Stimulated activated CD4-positive, alpha-beta T cell treated with anti-CD3 and anti-CD28 coated beads, Interleukin-2, amount 100 ng/mL, for 48 hours (primary cell): ENCODE measurements at places on chromosomes 4 and X.

DNA sequence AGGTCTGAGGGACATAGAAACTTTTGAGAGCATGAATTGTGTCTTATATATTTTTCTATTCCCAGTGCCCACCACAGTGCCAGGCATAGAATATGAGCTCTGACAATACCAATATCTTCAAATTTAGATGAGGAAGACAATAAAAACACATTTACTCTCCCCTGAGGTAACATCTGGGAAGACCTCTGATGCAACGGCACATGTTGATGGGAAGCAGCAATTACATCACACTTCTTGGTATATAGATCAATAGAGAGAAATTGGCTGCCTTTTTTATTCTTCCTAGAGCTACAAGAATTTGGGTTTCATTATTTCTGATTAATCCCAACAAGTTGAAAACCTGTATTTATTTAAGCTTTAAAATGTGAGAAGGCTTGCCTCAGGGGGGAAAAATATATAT is 67.4 kb upstream of the SMAD1 start:
- no peak for DNase-seq

GRCh38 chr4:25654971-25655963 is at the start of gene SLC34A2:
Gene SLC34A2, plus strand, starts transcription at chr4:25655851. Its CDS starts 6,650 bp downstream, at chr4:25662501.
- DNase-seq = no peak

- no peak for DNase-seq
Measured at GRCh38 chr4:120059036-120059435, 7.6 kb downstream of the MAD2L1 start.

GRCh38 chrX:73903941-73904340 is 340.9 kb downstream of the CHIC1 start:
- DNase-seq = no peak

- DNase-seq = no peak
Measured at GRCh38 chr4:2048831-2049230, 10.3 kb upstream of the NAT8L start.

GRCh38 chr4:16582036-16582435 is 316.4 kb downstream of the LDB2 start:
- no peak for DNase-seq

DNA sequence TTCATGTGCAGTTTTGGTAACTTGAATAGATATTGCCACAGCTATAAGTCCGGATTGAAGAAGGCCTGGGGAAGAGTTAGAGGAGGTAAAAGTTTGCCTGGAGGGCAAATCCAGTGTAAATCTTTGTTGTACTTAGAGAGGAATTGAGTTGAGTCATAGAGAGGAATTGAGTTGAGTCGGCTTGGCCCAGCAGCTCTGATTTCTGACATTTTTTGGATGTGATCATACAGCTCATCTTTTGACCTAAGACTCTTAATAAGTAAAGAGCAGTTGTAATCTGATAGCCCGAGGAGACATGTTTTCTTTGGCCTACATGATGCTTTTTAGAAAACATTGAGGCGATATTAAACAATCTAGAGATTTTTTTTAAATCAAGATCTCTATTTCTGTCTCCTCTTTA is 3.9 kb downstream of the KIT start:
- no peak for DNase-seq

GRCh38 chr4:101242441-101242840 is 104.9 kb downstream of the PPP3CA start:
- DNase-seq = no peak

DNA sequence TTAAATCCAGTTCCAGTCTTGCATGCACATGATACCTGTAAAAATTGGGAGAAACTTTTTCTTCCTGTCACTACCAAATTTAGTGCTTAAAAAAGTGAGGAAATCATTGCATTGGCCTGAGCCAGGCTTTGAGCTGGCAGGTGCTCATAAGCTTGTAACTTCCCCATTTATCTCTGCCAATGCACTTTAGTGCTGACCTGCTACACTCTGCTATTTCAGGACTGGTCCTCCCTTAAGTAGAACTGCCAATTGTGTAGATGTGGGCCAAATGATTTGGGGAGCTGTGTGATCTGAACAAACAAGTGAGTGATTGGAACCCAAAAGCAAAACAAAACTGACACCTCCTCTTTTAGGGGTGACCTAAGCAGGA is 51.8 kb downstream of the ZNF827 start:
- DNase-seq = no peak

DNA sequence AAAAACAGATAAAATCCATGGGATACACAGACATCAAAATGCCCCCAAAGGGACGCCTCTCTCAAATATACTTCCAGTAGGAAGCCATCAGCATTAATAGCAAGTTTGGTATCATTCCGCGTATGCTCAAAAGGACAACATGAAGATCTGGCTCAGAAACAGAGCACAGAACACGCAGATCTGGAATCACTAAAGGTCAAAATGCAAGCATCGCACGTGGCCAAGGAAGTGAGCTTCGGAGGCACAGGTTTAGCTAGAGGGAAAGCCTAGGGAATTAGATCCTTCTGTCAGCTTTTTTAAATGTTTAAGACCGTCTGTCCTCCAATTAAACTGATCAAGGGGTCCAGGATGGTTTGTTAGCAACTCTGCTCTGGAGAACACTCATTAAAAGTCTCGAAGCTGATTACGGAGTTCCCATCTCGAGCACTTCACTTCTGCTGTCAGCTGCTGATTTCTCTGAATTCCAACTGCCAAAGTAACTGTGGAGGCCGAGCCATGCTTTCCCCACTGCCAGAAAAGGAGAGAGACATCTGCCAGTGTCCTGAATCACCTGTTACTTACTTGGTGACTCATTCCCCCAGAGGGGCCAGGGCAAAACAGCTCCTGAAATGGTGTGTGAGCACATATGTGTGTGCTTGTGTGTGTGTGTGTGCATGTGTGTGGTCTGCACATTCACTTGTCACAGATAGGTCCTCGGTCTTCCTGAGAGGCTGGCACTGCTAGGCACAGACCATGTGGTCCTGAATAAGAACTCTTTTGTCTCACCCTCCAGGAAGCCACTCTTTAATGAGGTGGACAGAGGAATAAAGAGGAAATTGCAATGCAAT is 177.7 kb upstream of the PPARGC1A start:
- DNase-seq = no peak

DNA sequence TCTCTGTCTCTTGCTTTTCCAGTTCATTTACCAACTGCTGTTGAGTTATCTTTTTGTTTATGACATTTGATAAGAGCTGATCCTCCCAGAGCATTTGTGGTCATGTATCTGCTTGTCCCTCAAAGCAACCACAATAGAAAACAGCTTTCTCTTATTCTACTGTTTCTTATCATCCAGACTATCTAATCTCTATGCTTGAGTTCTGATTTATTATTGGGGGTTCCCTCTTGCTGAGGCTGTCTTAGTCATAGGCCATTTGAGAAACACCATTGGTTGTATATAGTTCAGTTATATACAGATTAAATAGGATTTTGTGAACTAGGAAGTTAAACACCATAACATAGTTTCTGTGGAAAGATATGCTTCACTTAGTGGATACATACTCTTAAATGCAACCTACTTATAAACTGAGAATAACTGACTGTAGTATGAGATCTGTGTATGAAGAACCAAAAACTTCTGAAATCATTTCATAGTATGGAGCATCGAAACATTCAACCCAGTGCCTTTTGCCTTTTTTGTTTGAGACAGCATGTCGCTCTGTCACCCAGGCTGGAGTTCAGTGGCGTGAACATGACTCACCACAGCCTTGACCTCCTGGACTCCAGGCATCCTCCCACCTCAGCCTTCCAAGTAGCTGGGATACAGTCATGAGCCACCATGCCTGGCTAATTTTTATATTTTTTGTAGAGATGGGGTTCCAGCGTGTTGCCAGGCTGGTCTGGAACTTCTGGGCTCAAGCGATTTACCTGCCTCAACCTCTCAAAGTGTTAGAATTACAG is 75.8 kb downstream of the STIM2 start:
- DNase-seq = no peak

DNA sequence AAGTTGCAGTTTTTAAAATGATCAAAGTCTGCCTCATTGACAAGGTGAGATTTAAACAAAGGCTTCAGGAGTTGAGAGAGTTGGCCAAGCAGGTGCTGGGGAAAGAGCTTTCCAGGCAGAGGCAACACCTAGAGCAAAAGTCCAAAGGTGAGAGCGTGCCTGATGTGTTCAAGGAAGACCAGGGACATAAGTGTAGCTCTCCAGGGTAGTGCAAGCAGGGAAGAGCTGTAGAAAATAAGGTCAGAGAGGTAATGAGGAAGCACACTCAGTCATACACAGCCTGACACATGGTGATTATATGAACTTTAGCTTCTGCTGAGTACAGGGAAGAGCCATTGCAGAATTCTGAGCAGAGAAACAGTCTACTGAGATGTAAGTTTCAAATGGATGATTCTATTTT is 265.0 kb upstream of the NWD2 start:
- no peak for DNase-seq

- DNase-seq = no peak
Measured at GRCh38 chr4:2651998-2652397, 104.1 kb downstream of the TNIP2 start.

- peak; percentile 12 for DNase-seq
Measured at GRCh38 chr4:157992038-157992705, 180.7 kb downstream of the GASK1B start.

DNA sequence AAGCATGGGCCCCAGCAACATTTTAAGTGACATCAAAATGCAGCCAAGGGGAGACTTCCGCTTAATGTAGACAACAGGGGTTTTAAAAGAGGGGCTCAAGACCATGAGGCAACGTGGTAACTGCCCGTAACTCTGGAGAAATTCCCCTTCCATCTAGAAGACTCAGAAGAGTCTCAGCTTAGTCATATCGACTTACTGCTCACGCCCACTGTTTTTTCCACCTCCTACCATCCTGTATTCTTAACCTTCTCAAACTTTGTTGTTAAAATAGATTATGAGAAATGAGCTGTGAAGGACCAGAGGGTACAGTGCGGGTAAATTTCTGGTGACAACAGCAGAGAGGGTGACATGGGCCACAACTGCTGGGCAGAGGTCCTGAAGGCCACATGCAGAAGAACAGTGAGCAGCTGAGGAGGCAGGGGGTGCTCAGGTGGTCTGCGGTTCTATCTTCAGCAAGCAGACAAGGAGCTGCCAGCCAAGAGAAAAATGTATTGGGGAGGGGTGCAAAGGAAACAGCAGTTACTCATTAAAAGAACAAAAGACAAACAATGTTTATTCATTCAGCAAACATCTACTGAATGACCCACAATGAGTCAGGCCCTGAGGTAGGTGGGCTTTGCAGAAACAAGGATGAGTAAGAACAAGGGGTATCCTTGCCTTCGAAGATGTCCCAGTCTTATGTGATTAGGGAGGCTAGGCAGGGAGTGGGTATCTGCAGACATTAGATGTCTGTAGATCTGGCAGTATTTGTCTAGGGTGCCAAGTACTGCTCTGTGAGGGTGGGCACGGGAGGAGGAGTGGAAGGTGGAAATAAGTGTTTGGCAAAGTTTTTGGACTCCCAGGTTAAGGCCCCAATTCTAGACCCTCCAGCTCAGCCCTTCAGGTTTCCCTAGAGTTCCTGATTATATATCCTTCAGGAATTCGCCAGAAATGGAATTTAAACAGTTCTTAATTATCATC is 175.3 kb downstream of the TSPAN5 start:
- peak; percentile 29 for DNase-seq

- DNase-seq = no peak
Measured at GRCh38 chrX:122512561-122513072, 671.5 kb upstream of the GRIA3 start.

GRCh38 chrX:95733426-95733825 is 951.2 kb upstream of the DIAPH2 start:
- DNase-seq = no peak

- DNase-seq = no peak
Measured at GRCh38 chr4:101540336-101540735, 193.0 kb upstream of the PPP3CA start.

DNA sequence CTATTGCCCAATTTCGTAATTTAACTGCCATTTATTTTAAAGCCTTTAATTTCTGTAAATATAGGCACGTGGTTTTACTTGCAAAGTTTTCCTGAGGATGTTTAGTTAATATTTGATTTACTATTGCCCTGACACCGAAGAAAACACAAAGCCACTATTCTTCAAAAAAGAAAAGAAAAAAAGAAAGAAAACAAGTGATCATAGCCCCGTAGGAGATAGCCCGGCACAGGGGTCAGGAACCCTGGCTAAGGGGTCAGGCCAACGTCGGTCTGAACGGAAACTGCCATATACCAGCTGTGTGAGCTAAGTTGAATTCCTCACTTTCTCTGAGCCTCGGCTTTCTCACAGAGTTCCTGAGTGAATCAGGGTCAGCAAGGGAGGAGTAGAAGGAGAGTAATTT is 17.7 kb upstream of the LAMP2 start:
- no peak for DNase-seq

GRCh38 chr4:76957004-76957738 is 7.6 kb downstream of the SEPTIN11 start:
- DNase-seq = no peak

DNA sequence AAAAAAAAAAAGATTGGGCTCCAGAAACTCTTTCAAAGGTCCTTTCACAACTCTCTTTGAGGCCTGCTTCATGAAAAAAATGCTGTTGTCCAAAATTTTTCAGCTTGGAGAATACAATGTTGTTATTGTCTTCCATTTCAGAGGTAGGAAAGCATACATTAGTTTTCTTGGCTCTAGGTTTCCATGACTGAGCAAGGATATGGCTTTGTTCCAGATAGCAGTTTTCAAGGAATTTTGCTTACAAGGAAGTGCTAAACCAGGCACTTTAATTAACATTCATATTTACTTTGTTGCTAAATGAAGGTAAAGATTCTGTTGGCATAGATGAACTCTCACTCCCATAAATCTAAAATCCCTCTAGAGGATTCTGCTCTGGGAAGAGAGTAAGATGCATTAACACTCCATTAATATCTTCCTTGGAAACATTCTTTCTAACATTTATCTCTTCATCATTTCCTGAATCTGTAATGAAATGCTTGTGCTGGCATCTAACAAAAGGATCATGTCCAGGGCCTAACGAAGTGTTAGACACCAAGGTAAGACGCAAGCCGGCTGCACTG is 118.4 kb downstream of the COL25A1 start:
- no peak for DNase-seq

GRCh38 chrX:45208121-45208856 is 7.6 kb upstream of the DIPK2B start:
- no peak for DNase-seq

- DNase-seq = no peak
Measured at GRCh38 chr4:146645921-146646320, 7.2 kb downstream of the POU4F2 start.

DNA sequence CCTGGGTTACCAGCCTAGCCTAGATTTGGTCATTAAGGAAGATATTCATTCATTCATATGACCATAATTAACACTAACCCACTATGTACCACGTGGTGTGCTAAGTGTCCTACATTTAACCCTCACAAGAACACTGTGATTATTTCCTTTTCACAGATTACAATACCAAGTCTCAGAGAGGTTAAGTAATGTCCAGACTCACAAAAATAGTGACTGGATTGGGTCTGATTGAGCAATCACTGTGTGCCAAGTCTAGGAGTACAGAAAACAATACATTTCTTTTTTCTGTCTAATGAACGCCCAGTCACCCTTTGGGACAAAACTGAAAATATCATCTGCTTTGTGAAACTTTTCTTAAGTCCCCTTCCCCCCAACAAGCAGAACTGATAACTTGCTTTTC is 7.6 kb upstream of the DLG3 start:
- DNase-seq = no peak

GRCh38 chr4:81436941-81437574 is 34.6 kb downstream of the RASGEF1B start:
- DNase-seq = no peak

GRCh38 chr4:162274354-162274753 is 110.6 kb upstream of the FSTL5 start:
- DNase-seq = no peak
